ENCODE measurements at places on chromosomes 13 and 19.

DNA sequence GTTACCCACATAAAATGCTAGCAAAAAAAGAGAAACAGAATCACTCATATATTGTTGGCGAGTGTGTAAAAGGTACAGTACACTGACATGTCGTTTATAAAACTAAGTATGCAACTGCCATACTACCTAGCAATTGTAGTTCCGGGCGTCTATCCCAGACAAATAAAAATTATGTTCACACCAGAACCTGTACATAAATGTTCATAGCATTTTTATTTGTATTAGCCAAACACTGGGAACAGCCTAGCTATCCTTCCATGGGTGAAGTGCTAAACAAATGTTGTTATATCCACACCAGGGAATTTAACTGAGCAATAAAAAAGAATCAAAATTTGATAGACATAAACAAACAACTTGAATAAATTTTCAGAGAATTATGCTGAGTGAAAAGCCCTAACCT is 28.9 kb upstream of the POSTN start:
- DNase-seq: no peak

DNA sequence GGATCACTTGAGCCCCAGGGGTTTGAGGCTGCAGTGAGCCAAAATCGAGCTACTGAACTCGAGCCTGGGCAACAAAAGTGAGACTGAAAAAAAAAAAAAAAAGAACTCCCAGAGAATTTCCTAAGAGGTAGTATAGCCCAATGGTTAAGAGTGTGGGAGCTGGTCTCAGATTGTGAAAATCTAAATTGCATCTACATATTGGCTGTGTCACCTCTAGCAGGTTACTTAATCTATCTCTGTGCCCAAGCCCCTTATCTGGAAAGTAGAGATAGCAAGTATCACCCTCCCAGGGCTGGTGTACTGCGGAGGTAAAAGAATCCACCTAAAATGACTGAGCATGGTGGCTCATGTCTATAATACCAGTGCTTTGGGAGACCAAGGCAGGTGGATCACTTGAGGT is 3.7 kb upstream of the PLAUR start:
- no peak for DNase-seq

DNA sequence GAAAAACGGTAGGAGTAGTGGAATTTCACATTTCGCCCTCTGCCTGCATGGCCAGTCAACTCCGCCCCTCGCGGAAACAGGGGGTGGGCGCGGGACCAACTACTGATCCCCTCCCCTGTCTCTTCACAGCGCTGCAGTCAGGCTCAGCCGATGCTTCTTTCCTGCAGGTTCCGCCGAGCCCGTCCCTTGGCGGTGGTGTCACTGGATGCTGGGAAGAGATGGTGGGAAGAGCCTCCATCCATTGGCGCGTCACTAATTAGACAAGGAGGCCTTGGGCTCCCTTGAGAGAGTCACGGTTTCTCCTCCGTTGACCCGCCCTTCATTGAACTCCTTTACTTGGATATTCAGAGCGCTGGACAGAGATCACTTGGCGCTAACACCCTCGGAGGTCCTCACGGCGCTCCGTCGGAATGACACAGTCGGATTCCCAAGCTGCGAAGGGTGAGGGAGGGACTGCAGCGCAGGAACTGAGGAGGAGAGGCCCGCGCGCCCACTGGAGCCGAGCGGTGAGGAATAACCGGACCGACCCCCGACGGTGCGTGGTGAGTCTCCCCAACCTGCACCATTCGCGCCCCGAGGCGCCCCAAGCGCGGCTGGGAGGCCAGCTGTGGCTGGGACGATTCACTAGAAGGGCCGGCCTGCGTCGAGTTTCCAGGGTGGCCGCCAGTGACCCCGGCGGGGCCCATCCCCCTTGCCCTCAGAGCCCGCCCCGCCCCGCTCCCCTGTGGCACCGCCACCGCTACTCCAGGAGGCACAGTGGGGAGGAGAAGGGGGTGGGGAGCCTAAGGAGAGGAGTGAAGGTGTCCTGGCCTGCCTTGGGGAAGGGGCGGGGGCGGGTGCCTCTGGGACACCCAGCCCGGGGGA is 11.2 kb upstream of the CEACAM21 start:
- no peak for DNase-seq

DNA sequence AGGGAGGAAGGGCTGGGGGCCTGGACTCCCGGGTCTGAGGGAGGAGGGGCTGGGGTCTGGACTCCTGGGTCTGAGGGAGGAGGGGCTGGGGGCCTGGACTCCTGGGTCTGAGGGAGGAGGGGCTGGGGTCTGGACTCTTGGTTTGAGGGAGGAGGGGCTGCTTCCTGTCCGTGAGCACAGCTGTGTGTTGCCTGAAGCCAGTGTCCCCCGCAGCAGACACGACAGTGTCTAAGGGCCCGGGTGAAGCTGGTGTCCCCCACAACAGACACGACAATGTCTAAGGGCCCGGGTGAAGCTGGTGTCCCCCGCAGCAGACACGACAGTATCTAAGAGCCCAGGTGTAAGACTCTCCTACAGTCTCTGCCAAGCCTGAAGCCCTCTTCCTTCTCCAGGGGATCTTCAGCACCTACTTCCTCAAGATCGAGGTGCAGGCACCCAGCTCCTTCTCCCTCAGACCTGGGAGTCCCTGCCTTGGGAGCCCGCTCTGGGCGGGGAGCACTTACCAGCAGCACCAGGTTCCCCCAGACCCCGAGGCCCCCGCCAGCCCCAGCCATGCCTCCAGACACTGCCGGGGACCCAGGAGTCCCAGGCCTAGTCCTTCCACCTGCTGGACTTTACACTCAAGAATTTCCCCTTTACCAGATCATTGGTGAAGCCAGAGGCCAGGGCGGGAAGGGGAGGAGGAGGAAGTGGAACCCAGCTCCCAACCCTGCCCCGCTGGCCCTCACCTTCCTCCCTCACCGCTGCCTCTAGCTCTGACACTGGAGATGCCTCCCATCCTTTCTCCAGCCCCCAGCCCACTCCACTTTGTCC is at the start of gene PTPRH:
Gene PTPRH (minus strand): TSS at position 622 of the 813 bp plus-strand sequence. CDS start 68 bp downstream, at position 554.
- DNase-seq: no peak

DNA sequence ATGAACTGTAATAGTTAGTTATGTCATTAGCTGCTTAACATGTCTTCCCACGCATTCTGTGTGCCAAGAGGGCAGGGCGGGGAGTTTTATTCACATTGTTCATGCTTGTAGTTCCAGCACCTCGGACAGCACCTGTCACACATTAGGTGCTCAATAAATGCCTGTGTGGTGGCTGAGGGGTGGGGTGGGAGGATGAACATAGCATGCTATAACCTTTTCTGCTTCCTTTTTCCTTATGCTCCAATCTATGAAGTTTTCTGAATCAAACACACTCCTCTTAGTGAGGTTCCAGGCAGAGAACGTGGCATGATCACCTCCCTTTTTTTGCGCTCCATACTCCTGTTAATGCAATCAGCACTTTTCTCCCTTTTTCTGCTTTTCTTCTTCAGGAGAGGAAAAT is 15.8 kb upstream of the PTPRS start:
- no peak for DNase-seq

GRCh38 chr13:23674795-23675640 is 104.8 kb downstream of the TNFRSF19 start:
- DNase-seq: no peak

- no peak for DNase-seq
These were observed 45.2 kb downstream of the CDADC1 start for GRCh38 chr13:49292742-49293486.

- DNase-seq: peak; percentile 43
These were observed 41.8 kb upstream of the PNMA8B start for GRCh38 chr19:46537136-46538097.

GRCh38 chr19:3102239-3103140 is 8.3 kb downstream of the GNA11 start:
- no peak for DNase-seq

DNA sequence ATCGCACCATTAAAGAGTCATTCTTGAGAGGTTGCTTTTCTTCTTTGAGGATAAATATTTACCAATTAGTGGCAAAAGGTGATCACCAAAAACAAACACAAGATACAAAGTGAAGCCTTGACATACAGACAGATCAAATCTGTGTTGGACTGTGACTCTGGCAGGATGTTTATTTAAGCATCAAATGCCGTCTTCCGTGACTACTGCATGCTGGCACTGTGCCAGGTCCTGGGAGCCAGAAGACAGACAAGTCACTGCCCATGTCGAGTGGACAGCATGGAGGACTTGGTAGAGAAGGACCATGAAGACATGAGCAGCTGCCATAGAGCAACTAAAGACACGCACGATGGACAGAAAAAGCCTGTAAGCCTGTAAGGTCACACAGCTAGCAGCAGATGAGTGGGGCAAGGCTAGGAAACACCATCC is 92.8 kb upstream of the FARP1 start:
- no peak for DNase-seq

DNA sequence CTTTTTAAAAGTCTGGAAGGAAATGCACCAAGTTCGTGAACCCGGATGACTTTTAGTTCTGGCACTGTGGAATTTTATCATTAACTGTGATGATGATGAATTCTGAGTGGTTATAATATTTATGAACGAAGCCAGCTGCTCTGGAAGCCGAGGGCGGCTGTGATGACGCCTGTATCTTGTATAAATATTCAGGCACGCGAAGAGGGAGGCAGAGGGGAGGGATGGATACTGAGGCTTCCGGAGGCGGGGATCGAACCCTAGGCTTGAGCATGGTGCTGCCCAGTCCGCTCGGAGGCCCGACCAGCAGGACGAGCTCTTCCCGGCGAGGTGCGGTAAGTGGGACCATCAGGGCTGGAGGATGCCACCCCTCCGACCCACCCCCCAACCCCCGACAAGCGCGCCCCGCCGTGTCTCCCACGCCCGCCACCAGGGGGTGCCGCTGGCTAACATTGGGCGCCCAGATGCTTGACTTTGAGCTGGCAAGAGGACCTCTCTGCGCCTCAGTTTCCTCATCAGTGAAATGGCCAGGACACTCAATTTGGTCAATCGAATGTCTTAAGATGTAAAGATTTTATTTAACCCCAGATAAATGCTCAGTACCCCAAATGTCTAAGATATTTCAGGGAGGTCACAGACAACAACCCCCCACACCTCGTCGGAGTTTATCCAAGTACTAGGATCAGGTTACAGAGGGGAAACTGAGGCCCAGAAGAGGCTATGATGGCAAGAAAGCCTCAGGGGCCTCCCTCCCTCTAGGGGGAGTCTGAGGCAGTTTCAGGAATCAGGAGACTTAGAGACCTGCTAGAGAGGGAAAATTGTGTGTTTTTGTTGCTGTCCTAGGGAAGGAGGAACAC is 4.5 kb upstream of the RAB3A start:
- DNase-seq: peak; percentile 37

- DNase-seq: no peak
These were observed 3.7 kb upstream of the ZNF444 start for GRCh38 chr19:56137405-56137804.

GRCh38 chr19:33302974-33303790 is 848 bp upstream of the CEBPA start:
- DNase-seq: no peak

- DNase-seq: no peak
These were observed 192.0 kb upstream of the SOX1 start for GRCh38 chr13:111874981-111875380.

GRCh38 chr13:48043789-48044503 is 6.4 kb downstream of the NUDT15 start:
- no peak for DNase-seq

- no peak for DNase-seq
These were observed 30.9 kb downstream of the MLLT1 start for GRCh38 chr19:6248844-6249243.

DNA sequence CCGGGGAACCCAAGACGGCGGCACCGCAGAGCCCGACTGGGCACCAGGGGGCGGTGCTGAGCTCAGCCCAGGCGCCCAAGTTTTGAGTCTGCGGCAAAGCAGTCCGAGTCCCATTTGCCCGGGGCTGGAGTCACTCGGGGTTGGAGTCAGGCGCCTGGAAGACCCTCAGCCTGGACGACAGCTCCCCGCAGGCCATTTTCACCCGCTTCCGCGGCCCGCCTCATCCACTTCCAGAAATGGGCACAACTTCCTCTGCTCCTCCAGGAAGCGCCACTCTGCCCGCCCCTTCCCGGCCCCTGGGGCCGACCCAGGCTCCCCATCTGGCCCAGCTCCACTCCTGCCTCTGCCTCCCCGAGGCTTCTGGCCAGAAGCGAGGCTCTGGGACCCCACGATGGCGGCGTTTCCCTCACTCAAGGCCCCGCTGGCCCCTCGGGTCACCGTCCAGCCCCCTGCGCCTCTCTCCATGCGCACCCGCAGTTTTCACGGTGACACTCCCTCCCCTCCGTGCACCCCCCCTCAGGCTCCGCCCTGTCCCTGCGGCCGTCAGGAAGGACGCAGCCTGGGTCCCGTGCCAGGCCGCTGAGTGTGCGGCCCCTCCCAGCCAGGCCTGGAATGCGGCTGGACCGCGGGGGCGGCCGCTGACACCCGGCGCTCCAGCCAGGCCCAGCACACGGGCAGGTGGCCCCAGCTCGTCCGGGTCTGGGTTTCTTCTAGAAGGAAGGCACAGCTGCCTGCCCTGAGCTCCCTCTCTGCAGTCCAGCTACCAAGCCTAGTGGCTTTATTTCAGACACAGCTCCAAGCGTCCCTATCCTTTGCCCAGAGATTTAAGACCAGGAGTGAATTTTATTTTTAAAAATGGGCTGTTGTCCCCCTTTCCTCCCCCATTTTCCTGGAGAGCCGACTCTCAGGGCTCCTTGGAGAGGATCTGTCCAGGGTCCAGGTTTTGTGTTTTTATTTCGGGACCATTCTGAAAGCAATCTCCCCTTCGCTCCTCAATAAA is 4.7 kb downstream of the SERTAD1 start:
- DNase-seq: peak; percentile 54

- DNase-seq: no peak
These were observed 53.9 kb downstream of the OR10H4 start for GRCh38 chr19:16002406-16003384.

- DNase-seq: no peak
These were observed 1426.4 kb downstream of the PCDH9 start for GRCh38 chr13:65803530-65804392.

GRCh38 chr13:21526707-21527540 is 67.8 kb upstream of the ZDHHC20 start:
- no peak for DNase-seq

DNA sequence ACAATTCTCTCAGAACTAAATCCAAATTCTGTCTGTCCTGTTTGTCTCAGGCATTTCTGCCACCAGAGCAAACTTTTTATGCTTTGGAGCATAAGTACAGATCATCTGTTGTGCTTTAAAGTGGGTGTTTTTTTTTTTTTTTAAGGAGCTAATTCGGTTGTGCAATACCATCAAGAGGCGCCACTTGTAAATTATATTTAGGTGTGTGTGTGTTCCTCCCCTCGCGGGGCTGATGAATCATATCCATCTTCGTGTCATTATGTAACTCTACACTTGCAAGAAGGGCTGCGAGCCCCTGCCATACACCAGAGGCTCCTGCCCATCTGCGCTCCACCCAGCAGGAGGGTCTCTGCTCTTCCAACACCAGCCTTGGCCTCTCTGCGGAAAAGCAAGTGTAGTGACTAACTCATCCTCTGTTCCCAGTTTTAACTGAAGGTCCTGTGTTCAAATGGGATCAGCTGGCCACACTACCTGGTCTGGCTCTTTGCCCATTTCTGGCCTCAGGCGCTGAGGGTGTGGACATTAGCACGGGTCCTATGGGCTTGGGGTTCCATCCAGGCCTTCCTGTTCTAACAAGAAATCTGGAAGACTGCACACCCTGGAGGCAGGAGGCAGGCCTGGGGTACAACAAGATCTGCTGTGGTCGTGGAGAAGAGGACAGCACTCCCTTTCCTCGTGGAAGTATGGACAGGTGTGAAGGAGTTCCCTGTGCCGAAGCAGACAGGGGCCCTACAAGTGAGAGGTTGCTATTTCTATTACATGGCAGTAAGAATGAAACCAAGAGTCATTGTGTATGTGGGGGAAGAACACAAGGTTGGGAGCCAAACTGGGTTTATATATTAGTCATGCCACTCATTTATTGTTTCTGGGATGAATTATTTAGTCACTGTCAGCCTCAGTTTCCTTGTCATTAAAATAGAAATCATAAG is 96.1 kb upstream of the MBNL2 start:
- no peak for DNase-seq

Measured in activated CD8-positive, alpha-beta memory T cell treated with anti-CD3 and anti-CD28 coated beads for 48 hours (primary cell).